ENCODE measurements at places on chromosomes 3 and 15.

GRCh38 chr3:168608926-168609325, 513.2 kb upstream of the GOLIM4 start:
- DNase-seq = no peak

GRCh38 chr3:41200669-41201021, 1.3 kb downstream of the CTNNB1 start:
- peak; percentile 63 for DNase-seq

DNA sequence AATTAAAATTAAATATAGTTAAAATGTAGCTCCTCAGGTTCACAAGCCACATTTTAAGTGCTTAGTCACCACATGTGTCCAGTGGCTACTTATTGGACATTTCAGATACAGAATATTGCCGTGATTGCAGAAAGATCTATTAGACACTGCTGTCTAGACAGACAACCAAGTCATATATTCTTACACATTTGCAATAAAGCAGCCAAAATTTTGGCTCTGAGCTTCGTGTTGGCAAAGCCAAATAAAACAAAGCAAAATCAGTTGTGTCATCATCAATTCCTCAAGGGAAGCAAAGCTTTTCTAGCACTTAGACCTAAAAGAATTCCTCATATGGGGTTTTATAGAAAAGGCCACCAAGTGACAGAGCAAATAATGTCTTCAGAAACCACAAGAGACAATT, 193.1 kb upstream of the LPP start:
- DNase-seq = no peak

GRCh38 chr15:56719021-56719612, 14.2 kb downstream of the ZNF280D start:
- no peak for DNase-seq

Measured in RPMI7951 (cell line).